ENCODE measurements at places on chromosomes 4 and X.
A peak's percentile ranks its signal among the peaks of the same experiment; 100 is the strongest.

DNA sequence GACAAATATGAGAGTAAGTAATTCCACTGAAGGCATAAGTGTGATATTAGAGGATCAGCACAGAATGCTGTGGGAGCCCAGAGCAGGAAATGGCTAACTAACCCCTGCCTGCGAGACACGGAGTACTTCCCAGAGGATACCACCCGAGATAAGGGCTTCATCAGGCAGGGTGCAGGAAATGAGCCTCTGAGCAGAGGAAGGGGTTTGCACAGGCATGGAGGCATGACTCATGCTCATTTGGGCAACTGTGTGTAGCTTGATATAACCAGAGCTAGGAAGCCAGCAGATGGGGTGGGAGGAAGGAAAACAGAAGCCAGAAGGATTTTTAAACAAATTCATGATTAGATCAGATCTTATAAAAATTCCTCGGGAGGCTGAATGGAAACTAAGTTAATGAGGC lies 70.0 kb upstream of the TSPAN5 start:
- DNase-seq: no peak

DNA sequence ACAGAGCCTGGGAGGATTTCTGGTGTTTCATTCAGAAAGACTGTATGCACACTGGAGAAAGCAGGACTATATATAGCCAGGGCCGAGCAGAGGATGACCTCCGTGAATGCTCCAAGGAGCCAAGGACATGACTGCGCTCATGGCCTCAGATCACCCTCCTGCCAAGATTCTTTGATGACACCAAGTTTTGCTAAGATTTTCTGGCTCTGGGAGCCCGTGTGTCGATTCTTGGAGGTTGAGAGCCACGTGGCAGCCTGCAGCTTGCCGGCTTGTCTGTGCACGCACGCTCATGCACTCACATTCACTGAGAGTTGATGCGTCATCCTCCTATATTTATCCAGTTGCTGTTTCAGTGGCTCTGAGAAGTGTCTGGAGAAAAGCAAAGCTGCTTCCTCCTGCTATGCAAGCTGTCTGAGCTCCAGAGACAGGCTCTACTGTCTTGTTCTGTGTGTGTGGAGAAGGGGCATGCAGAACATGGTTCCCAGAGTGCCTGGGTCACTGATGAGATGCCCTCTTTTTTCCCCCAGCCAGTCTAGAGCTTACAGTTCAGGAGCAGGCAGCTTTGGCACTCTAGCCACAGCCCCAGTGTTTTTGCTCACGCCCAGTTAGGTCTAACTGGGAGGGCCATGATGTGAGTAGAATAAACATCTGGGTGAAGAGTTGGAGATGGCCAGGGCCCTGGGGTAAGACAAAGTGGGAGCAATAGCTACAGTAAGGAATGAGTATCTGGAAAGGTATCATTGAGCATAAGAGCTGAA lies 64.9 kb upstream of the SCOC start:
- DNase-seq: no peak

GRCh38 chr4:181962321-181962720 lies 280.9 kb upstream of the TENM3 start:
- DNase-seq: no peak

GRCh38 chr4:11119474-11119873 lies 309.2 kb downstream of the HS3ST1 start:
- DNase-seq: no peak

DNA sequence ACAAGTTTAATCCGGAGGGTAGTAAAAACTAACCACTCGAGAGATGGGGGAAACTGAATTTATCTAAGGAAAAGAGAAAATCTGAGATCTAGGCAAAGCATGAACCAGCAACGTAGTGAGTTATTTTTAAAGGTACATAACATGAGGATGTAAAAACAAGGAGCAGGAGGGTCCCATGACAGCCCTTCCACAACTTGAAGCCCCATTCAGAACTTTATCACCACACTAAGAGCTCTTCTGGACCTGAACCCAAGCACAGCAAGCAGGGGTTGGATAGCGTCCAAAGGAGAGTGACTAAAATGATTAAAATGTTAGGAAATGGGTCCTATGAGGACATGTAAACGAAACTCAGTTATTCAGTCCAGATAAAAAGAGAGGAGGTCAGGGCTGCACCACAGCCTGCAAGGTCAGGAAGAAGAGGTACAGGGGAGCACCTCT lies 16.2 kb downstream of the SH3RF1 start:
- no peak for DNase-seq

- DNase-seq: no peak
These were observed 39.5 kb downstream of the HOPX start for GRCh38 chr4:56641494-56642051.

GRCh38 chr4:2295900-2296442 lies 34.1 kb upstream of the MXD4 start:
- no peak for DNase-seq

DNA sequence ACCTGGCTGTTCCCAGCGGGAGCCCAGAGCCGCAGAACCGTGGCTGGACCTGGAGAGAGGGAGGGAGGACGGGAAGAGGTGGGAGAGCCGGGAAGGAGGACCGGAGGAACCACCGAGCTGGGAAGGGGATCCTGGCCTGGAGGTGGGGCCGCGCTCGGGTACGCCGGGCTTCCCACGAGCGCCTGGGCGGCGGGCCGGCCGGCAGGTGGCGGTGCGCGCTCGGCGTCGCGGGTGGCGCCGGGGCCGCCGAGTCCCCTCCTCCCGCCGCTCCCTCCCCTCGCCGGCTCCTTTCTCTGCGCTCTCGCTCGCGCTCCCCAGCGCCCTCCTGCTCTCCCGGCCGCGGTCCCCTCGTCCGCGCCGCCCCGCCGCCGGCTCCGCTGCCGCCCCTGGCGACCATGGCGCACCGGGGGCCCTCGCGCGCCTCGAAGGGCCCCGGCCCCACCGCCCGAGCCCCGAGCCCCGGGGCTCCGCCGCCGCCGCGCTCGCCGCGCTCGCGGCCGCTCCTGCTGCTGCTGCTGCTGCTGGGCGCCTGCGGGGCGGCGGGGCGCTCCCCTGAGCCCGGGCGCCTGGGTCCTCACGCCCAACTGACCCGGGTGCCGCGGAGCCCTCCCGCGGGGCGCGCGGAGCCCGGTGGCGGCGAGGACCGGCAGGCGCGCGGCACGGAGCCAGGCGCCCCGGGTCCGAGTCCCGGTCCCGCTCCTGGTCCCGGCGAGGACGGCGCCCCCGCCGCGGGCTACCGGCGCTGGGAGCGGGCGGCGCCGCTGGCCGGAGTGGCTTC lies at the start of gene SORCS2:
Gene SORCS2, plus strand, starts transcription at position 287 of the 778 bp plus-strand sequence.
- DNase-seq: peak; percentile 78

GRCh38 chrX:44071847-44072551 lies 98.8 kb upstream of the NDP start:
- DNase-seq: no peak

DNA sequence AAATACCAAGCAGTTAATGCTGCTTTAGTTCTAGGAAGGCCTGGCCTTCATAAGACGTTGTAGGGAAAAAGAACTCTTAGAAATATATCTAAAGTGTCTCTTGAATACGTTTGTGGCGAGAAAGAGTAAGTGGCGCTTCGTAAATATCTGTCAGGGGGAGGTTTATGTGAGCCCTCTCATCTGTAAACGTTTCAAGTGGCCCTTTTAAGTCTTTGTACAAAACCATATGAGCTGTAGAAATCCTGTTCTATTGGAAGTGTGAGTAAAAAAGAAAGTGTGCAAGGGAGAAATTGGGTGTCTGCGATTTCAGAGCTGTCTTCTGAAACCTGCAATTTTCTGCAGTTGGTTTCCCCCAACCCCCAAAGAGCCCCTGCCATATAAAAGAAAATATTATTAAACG lies 8.6 kb upstream of the INTU start:
- DNase-seq: no peak

DNA sequence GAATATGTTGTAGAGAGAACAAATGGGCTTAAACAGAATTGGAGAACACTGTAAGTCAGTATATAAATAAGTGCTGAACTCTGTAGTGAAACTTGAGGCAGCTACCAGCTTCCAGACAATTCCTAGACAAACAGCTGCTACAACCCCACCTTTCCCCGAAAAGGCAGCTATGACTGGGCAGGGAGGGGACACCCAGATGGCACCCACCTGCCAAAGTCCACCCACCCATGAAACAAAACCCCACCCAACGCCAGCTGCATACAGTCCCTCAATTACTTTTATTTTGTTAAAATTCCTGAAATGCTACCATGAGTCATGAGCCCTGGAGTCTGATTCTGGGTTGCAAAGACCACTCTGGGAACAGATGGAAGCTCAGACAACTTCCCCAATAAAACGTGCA lies 24.4 kb downstream of the RELL1 start:
- DNase-seq: no peak

- DNase-seq: no peak
These were observed 1033.1 kb downstream of the RAPGEF2 start for GRCh38 chr4:160136021-160136420.

Measured in hypothalamus (tissue), 51 donors.